Melanocyte of skin (primary cell): ENCODE measurements at places on chromosomes 12 and 14. TPM values are rescaled to one million over a fixed set of nuclear protein-coding genes. Genes with fewer than 3 reads are reported as not detected.

EML1 gene
- total RNA-seq, result 9.1 and 10.3 TPM in 2 replicates

SLC2A13 gene
- total RNA-seq, result 25.0 and 46.3 TPM in 2 replicates

KRT86 gene
- not detected in 2 replicates for total RNA-seq

OR4K1 gene
- total RNA-seq, result not detected in 2 replicates

PLBD1 gene
- 1.5 and 3.7 TPM in 2 replicates for total RNA-seq

OTX2 gene
- not detected in 2 replicates for total RNA-seq

PTPRQ gene
- not detected in 2 replicates for total RNA-seq

TBC1D30 gene
- 0.15 and 0.33 TPM in 2 replicates for total RNA-seq

LUM gene
- total RNA-seq, result 0.34 and 2.2 TPM in 2 replicates

ACVRL1 gene
- total RNA-seq, result 1.00 and 1.2 TPM in 2 replicates

FBXO33 gene
- total RNA-seq, result 21.0 and 22.3 TPM in 2 replicates

B4GALNT3 gene
- 1.0 and 2.2 TPM in 2 replicates for total RNA-seq

KCNC2 gene
- not detected in 2 replicates for total RNA-seq

IL22 gene
- not detected in 2 replicates for total RNA-seq

PIANP gene
- not detected in 2 replicates for total RNA-seq

CNTN1 gene
- 12.4 and 16.9 TPM in 2 replicates for total RNA-seq
